ENCODE measurements at places on chromosomes 13 and 19.

DNA sequence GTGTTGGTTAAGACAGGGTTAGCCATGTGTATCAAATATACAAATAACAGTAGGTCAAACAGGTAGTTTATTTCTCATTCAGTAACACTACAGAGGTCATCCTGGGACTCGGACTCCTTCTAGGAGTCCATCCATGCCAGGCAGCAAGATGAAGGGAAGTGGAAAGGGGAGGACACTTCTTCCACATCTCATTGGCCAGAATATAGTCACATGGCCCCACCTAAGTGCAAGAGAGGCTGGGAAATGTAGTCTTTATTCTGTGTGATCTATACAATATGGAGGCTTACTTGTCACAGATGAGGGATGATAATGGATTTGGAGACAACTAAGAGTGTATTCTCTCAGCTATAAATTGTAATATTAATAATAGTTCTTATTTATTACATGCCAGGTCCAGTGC, 31.1 kb downstream of the RDH8 start:
- H3K4me3 ChIP-seq, result no peak overlapping the region
- no peak overlapping the region for H3K27ac ChIP-seq
- no peak for DNase-seq
- H3K36me3 ChIP-seq, result no peaks in the 10 kb centered on the region
- H3K4me1 ChIP-seq, result no peaks in the 10 kb centered on the region
- no peaks in the 10 kb centered on the region for H3K27me3 ChIP-seq

DNA sequence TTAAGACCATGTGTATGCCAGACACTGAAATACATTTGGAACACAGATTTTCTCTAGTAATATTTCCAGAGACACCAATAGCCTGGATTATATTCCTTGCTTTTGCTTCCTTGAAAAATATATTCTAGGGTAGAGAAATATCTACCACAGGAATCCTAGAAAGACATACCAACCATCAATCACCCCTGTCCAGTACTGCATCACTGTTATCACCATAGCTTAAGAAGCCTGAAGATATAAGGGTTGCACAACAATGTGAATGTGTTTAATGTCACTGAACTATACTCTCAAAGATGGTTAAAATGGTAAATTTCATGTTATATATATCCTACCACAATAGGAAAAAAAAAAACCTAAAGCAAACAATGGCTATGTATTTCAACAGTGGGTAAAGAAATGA, 163.6 kb downstream of the DIAPH3 start:
- no peaks in the 10 kb centered on the region for H3K36me3 ChIP-seq
- H3K27me3 ChIP-seq, result no peaks in the 10 kb centered on the region
- DNase-seq, result no peak
- H3K4me1 ChIP-seq, result peaks cover 5% of the 10 kb centered on the region
- H3K27ac ChIP-seq, result no peak overlapping the region

DNA sequence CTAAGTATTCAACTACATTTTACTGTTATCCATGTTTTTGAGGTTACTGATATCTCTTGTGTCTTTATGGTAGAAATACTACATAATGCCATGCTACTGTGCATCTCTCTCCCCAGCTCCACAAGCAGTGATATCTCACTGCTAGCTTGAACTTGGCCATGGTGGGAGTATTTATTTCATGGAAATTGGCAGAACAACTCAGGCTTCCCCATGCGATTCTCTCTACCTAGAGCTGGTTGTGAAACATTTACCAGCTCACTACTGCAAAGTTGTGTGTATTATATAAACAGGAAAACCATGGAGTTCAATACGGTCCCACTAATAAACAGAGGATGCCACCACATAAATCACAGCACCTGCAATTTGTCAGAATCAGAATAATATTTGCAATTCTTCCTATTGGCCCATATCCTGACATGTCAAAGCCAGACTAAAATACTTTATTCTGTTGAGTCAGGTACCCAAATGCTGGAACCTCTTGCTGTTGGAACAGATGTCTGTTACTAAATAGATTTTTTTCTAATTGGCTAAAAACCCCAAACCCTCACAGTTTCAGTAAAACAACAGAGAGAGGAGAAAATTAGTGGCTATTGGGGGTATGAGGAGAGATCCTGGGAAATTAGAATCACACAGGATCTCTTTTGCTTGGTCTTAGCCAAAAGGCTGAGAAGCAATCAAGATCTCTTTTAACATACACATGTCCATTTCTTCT, 91.4 kb upstream of the SLC10A2 start:
- H3K4me1 ChIP-seq, result peaks cover 4% of the 10 kb centered on the region
- H3K27ac ChIP-seq, result no peak overlapping the region
- no peaks in the 10 kb centered on the region for H3K36me3 ChIP-seq
- H3K4me3 ChIP-seq, result no peak overlapping the region
- no peak for DNase-seq
- no peaks in the 10 kb centered on the region for H3K27me3 ChIP-seq

GRCh38 chr13:42892760-42893159, 99.3 kb downstream of the EPSTI1 start:
- H3K36me3 ChIP-seq, result no peaks in the 10 kb centered on the region
- H3K27ac ChIP-seq, result no peak overlapping the region
- no peak for DNase-seq
- no peak overlapping the region for H3K4me3 ChIP-seq
- H3K27me3 ChIP-seq, result no peaks in the 10 kb centered on the region
